ENCODE measurements at places on chromosomes 12 and 14.

DNA sequence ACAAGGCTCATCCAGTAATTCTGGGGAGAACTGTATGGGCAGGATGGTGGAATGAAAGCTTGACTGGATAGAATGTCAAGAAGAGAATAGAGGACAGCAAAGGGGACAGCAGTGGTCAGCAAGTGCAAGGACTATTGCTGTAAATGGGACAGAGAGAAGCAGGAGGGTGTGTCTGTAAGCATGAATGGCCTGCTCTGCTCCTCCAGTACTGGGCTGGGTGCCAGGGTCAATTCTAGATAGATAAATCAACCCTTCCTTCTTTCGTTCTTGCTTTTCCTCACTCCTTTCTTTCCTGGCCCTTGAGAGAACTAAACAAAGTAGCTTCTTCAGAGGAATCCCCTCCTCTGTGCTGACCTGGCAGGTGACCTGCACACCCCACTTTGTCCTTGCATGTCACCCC lies 1019.2 kb downstream of the BCL11B start:
- no peak for DNase-seq

GRCh38 chr14:100117633-100118395 lies 41.6 kb downstream of the DEGS2 start:
- no peak for DNase-seq

- no peak for DNase-seq
These were observed 21.4 kb downstream of the TMEM116 start for GRCh38 chr12:111991535-111991934.

- no peak for DNase-seq
These were observed 22.2 kb upstream of the ABCD4 start for GRCh38 chr14:74324931-74325361.

GRCh38 chr12:3668479-3669165 lies 84.3 kb downstream of the CRACR2A start:
- no peak for DNase-seq

DNA sequence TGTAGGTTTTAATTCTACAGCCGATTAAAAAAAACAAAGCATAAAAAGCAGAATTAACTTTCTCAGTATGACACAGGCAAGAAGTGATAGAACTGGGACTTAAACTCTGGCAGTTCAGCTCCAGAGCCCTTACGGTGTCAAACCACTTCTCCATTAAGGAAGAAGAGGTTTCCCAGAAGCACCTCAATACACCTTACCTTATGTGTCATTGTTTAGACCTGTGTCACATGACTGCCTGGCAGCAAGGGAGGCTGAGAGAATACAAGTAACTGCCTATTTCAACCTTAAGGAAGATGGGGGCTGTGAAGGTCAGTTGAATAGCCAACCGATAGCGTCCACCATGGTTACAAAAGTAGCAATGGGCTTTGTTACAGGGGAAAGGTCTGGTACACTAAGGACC lies 54.6 kb upstream of the ARHGAP5 start:
- DNase-seq = no peak

- DNase-seq = no peak
These were observed 7.5 kb downstream of the PTPN6 start for GRCh38 chr12:6958609-6959057.

GRCh38 chr12:77577791-77578190 lies 252.9 kb upstream of the NAV3 start:
- no peak for DNase-seq

- no peak for DNase-seq
These were observed 90.1 kb downstream of the DRAM1 start for GRCh38 chr12:101967506-101967905.

DNA sequence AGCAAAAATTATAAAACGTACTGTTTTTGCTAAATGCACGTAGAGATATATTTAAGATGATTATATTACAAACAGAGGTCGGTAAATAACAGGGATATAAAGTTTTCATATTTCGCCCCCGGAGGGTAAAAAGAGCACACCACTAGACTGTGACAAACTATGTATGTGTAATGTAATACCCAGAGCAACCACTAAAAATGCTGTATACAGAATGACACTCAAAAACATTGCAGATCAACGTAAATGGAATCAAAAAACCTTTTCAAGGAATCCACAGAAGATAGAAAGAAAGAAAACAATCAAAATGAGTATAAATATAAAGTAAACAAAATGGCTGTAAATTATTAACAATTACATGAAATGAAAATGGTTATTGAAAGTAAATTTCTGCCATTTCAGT lies 37.6 kb upstream of the PRB4 start:
- no peak for DNase-seq

DNA sequence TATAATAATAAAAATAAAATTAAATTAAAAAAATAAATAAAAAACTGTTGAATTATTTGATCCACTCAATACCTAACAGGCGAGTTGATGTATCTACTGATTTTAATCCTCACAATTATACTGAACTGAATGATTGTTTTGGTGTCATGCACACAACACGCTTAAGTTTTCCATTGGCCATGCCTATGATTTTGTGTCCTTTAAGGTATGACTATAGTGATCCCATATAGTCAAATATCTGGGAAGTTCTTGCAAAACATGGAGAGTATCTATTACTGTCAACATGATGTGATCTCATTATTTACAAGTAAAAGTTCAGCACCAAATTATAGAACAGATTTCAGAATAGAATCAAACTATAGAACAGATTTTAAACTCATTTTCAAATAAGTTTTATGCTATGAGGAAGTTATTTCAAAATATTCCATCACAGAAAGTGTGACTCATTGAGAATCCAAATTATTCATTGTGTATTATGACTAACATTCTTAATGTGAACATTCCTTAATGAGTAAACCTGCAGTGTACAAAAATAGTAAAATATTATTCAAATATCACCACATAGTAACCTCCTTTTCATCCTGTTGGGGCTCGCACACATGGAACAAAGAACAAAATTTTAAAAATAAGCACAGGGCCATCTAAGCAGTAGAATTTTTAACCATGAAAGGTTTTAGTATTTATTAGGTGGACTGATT lies 190.4 kb downstream of the SLC25A21 start:
- DNase-seq = no peak

- peak; percentile 75 for DNase-seq
These were observed 7.7 kb downstream of the ENDOU start for GRCh38 chr12:47717443-47718193.
